K562 (cell line): ENCODE measurements at places on chromosomes 16 and 17.

DNA sequence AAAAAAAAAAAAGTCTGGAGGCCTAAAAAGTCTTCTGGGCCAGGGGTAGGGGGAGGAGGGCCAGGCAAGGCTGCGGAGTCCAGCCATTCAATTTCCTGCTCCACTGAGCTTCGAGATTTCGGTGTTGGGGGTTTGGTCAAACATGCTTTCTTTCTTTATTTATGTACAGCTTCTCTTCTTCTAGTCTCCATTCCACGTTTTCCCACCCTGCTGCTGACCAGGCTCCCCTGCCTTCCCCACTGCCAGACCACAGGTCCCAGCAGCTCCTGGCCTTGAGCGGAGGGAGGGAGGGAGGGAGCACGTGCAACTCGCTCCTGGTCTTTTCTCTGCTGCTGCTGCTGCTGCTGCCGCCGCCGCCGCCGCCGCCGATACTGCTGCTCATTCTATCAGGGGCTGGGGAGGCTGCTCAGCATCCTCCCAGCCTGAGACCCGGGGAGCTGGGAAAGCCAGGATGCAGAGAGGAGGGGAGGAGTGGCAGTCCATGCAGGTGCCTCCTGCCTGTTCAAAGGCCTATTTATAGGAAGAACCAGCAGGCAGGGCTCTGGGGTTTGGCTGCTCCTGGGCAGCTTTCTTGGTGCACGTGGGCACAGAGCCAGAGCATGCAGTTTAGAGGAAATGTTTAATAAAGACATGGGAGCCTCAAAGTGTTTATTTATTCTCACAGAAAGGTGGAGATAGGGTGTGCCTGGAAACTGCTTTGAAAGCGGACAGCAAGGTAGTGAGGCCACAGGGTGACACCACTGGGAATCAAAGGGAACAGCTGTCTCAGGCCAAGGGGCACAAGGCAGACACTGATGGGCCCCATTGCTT is 23.4 kb upstream of the ZFHX3 start:
- no peak for DNase-seq

DNA sequence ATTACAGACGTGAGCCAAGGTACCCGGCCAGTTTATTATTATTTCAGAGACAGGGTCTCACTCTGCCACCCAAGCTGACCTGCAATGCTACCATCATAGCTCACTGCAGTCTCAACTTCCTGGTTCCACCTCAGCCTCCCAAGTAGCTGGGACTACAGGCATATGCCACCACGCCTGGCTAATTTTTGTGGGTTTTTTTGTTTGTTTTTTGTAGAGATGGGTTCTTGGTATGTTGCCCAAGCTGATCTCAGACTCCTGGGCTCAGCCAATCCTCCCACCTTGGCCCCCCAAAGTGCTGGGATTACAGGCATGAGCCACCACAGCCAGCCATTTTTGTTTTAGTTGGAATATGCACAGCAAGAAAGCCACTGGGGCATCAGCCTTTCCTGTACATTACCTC is 115.7 kb downstream of the MRM1 start:
- no peak for DNase-seq

DNA sequence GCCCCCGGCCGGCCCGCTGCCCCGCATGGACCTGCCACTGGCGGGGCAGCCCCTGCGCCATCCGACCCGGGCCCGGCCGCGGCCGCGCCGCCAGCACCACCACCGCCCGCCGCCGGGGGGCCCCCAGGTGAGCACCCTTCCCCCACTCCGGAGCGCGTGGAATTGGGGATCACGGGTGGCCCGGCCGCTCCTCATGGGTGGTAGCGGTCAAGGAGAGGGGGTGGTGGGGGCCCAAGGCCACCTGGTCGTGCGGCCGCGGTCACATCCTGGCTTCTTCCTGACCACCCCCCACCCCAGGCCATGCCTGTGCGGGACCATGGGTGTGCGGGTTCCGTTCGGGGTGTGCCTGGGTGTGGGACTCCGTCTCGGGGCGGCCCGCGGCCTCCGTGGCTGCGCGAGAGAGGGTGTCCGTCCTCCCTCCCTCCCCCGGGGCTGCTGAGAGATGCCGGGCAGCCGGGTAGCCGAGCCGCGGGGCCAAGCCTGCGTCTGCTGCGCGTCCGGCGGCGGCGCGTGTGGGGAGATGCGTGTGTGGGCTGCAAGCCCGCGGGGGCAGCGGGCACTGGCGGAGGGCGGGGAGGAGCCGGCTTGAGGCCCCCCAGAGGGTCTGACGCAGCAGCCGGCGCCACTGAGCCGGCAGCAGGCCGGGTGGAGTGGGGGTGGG is 6.8 kb downstream of the ACD start:
- DNase-seq: no peak

- DNase-seq: no peak
These were observed 511.9 kb downstream of the HAPSTR1 start for GRCh38 chr16:9603316-9603715.

DNA sequence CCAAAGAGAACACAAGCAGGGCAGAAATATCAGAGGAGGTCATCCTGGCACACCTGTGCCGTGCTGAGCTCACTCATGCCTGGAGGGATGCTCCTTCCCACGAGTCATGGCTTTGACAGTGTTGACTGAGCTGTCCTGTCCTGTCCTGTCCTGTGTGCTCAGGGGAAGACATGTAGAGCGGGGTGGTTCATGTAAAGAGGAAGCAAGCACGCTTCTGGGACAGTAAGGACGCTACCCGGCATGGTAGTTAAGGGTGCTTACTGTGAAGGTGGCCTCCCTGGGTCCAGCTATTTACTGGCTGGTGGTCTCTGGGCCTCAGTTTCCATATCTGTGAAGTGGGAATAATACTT is 398 bp downstream of the LGALS9 start:
- DNase-seq: no peak

GRCh38 chr16:52398491-52398960 is 148.4 kb downstream of the TOX3 start:
- DNase-seq: no peak

- DNase-seq: no peak
These were observed 9.3 kb upstream of the ADGRG1 start for GRCh38 chr16:57619133-57619605.

DNA sequence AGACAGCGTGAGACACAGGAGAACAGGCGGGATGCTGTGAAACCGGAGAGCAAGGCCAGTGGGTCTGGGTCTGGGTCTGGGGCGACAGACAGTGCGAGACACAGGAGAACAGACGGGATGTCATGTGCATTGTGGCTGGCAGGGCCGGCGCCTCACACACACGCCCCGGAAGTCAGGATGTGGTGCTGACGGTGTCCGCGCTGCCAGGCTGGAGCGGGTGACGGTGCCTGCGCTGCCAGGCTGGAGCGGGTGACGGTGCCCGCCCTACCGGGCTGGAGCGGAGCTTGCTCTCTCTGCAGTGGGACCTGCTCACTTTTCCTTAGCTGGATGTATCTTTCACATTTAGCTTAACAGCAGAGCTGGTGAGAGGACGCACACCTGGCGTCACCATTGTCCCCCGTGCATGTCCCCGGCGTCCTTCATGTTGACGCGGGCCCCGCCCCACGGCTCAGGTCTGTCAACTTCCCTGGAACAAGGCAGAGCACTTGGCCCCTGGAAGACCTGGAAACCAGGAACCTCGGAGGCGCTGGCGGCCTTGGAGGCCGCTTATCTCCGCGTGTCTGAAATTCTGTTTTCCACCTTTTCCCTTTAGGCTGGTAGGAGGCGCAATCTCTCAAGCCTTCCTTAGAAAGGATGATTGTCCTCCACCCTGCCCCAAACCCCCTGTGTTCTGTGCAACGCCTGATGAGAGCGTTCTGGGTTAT is 43.0 kb upstream of the ZNF750 start:
- DNase-seq: peak; percentile 18

GRCh38 chr17:61048376-61049106 is 351.1 kb upstream of the TBX2 start:
- no peak for DNase-seq

- DNase-seq: no peak
These were observed 4.4 kb downstream of the PRSS22 start for GRCh38 chr16:2853531-2854073.
